ENCODE measurements at places on chromosomes 12 and 14.

- no peak for DNase-seq
Observed at GRCh38 chr12:80187660-80188090, 88.3 kb downstream of the OTOGL start.

DNA sequence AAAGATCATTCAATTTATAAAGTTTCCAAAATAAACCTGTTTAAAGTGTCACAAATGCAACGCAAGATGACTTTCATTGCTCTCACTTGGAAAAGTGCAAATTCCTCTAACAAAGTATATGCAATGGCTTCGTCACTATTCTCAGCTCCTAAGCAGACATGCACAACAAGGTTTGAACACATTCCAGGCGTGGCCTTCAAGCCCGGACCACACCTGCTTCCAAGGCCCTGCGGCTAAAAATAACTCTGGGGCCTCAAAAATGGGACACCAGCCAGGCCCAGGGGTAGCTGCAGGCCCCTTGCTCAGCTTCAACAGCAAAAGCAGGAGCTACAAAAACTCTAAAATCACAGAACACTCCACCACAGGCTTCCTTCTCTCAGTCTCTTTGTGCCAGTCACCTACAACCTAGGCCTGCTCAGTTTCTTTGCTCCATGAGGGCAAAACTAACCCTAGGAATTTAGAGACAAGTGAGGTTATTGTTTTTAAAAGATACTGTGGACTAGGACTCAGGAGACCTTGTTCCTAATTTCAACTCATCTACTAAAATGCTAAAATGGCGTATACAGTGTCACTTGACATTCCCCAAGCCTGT is 29.3 kb downstream of the DUSP16 start:
- DNase-seq = no peak

DNA sequence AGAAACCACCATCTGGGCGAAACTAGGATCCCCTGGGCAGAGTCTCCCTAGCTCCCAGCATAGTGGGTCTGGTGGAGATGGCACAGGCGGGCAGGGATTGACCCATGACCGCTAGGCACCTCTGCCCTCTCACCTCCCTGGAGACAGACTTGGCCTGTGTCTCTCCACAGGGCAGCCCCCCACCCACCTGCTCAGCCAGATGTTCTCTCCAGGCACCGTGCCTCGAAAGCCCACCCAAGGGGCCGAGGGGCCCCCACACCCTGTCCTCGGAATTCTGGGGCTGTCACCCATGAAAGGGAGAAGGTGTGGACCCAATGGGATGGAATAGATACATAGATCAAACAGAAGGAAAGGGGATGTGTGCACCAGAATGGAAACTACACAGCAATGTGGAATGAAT is 229.1 kb upstream of the RTL1 start:
- DNase-seq = no peak

DNA sequence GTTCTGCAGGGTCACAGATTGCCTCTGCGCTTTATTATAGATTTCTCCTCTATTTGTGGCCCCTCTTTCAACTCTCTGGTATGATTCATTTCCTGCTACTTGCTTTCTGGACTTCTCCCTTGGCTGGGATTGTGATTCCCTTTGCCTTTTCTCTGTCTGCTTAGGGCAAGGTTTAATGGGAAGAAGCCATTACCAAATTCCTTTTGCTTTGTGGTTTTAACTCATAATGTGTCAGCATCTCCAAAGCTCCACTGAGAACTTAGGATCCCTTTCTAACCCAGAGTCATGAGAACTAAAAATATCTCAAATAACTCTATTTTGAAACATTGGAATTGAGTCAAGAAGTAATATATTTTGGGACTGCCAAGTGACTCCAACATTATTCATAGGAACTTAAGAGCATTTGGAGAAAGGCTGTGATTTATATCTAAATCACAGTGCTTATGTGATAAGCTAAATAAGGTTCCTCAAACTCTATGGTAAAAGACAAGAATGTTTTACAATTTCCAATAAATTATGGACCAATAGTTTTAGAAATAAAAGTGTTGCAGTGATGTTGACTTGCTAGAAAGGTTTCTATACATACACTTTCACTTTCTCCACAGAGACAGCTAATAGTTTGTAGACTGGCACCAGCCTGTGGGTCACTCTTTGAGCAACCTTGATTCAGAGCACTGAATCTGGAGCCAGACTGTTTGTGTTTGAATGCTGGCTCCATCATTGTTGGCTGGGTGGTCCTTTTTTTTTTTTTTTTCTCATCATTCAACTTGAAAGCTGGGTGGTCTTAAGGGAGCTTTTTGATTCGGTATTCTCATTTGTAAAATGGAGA is 93.9 kb downstream of the DACT1 start:
- no peak for DNase-seq

DNA sequence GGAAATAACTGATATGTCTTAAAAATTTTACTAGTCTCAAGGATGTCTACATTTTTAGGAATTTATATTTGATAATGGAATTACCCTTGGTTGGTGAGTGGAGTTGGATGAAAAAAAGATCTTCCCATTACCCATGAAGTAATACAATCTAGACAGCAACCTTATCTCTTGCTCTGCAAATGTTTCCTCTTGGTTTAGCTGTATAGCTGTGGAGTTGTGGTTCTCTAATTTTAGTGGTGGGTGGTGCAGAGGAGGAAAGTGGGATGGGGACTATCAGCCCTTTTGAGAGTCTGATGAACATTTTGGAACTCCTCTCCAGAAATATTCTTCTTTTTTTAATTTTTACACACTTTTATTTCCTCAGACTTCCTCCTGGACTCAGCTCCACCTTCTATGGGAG is 17.1 kb downstream of the SPX start:
- no peak for DNase-seq

- DNase-seq = no peak
Observed at GRCh38 chr14:78448164-78449094, 278.3 kb downstream of the NRXN3 start.

GRCh38 chr12:81596558-81596957 is 162.6 kb downstream of the PPFIA2 start:
- no peak for DNase-seq
